KBM-7 (cell line): ENCODE measurements at places on chromosomes 2 and 18.

GRCh38 chr2:18123577-18123976, 245.1 kb downstream of the KCNS3 start:
- no peak for DNase-seq

GRCh38 chr2:25063876-25064660, 22.2 kb downstream of the EFR3B start:
- DNase-seq = no peak

GRCh38 chr2:28137221-28137620, 246.7 kb downstream of the BABAM2 start:
- no peak for DNase-seq

GRCh38 chr18:55407774-55408535, 180.0 kb downstream of the TCF4 start:
- DNase-seq = no peak

- DNase-seq = peak; percentile 51
These were observed 56.1 kb downstream of the SF3B1 start for GRCh38 chr2:197378494-197379307.

- DNase-seq = no peak
These were observed 149.1 kb upstream of the MYCN start for GRCh38 chr2:15791294-15791693.

- DNase-seq = no peak
These were observed 7.2 kb upstream of the ITGA6 start for GRCh38 chr2:172420216-172420615.

- no peak for DNase-seq
These were observed 229.3 kb downstream of the SMAD2 start for GRCh38 chr18:47701134-47701533.

DNA sequence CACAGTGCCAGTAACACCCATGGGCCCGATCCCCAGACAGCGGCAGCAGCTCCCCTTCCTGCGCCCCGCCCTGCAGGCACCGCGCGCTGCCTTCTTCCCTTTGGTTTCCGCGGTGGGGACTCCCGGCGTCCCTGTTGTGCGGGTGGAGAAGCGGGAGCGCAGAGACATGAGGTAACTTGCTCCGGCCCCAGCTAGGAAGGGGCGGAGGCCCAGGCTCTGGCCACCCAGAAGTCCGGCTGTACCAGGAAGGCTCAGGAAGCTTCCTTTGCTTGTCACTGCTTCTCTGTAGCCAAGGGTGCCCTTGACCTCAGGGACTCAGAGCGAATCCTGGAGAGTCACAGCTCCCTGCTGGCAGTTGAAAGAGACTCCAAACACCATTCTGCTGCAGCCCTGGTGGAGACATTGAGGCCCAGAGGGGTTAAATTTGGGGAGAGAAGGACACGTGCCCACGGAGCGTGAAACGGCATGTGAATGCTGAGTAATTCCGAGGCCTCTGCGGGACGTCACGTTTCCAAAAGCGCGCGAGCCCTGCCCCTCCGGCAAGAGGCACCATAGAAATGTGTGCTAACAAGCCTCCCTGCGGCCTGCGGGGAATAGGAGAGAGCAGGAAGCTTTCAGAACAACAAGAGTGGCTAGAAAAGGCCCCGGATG, 6.7 kb upstream of the ADCY3 start:
- DNase-seq = peak; percentile 25
